ENCODE measurements at places on chromosomes 1 and 21.

DNA sequence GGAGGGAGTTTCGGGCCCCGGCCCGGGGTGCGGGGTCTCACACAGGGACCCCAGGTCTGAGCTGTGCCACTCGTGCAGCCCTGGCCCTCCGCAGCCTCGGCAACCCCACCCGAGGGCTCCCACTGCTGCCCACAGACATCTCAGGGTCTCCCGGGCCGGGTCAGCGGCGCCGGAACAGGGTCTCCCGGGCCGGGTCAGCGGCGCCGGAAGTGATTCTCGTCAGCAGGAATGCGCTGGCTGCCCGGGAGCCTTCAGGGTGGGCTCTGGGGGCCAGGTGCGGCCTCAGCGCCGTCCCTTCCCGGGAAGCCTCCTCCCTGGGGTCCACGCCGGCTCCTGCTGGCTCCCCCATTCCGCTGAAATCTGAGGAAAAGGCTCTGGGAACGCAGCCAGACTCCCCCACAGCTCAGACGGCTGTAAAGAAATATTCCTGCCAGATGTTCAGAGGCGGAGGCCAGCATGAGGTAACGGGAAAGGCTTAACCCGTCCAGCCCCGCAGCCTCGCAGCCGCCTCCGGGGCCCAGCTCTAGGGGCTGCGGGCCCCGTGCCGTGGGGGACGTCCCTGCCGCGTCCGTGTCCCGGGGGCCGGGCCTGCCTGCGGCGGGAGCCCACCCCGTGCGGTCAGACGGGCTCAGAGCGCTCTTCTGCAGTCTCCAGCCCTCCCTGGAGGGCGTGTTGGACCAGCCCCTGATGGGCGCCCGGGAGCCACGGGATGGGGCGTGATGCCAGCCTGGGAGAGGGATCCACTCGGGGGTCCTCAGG is 8.7 kb upstream of the COL6A1 start:
- peak; percentile 85 for DNase-seq

DNA sequence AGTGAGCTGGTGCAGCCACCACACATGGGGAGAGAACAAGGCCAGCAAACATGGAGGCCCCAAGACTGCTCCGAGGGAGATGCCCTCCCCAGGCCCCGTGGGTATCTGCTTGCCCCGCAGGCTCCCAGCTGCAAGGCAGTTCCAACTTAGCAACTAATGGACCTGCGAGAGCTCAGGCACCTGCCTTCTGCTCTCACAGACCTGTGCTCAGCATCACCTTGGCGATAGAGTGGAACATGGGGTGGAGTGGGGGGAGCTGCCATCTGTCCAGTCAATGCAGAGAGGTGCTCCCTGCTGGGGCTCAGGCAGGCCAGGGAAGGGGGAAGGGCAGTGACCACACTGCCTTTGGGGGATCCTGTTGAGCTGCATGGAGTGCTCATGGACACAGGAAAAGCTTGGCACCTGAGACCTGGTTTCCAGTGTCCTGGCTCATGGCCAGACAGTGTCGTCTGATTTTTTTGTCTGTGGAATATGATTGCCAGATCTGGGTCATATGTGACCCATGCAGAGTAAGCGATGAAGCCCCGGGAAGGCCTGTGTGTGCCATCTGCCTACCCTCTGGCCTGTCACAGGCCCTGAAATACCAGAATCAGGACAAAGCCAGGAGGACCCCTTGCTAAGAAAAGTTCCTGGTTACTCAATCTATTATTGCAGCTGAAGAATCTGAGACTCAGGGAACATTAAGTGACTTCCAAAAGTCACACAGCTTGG is 39.9 kb upstream of the TENT5C start:
- no peak for DNase-seq

DNA sequence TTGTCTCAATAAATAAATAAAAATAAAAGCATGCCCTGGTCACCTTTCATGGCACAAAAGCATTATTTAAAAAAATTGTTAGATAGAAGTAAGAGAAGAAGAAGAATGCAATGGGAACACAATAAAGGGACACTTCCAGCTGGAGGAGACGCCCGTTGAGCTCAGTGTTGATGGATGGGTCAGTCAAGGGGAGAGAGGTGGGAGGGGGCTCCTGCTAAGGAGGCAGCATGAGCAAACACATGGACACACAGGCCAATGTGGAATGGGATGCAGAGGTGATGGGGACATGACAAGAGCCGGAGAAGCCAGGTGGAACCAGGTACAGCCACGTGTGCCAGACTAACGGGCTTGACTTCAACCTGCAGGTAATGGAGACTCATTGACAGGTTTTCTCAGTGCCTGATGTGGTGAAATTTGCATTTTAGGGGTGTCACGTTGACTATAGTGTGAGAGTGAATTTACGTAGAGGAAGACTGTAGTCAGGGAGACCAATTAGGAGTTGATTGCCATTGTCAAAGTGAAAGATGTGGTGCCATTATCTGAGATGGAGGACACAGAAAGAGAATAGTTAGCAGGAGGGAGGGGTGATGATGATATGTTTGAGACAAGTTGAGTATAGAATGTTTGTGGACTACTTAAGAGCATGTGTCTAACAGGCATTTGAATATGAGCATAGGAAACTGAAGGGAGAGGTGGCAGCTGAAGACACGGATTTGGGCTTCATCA is 48.7 kb upstream of the ATP2B4 start:
- DNase-seq: no peak

GRCh38 chr1:50416150-50416527 is 7.1 kb downstream of the DMRTA2 start:
- no peak for DNase-seq

- no peak for DNase-seq
Observed at GRCh38 chr1:154091706-154092105, 63.2 kb downstream of the NUP210L start.

- DNase-seq: no peak
Observed at GRCh38 chr1:32636914-32637645, 13.3 kb downstream of the ZBTB8OS start.

DNA sequence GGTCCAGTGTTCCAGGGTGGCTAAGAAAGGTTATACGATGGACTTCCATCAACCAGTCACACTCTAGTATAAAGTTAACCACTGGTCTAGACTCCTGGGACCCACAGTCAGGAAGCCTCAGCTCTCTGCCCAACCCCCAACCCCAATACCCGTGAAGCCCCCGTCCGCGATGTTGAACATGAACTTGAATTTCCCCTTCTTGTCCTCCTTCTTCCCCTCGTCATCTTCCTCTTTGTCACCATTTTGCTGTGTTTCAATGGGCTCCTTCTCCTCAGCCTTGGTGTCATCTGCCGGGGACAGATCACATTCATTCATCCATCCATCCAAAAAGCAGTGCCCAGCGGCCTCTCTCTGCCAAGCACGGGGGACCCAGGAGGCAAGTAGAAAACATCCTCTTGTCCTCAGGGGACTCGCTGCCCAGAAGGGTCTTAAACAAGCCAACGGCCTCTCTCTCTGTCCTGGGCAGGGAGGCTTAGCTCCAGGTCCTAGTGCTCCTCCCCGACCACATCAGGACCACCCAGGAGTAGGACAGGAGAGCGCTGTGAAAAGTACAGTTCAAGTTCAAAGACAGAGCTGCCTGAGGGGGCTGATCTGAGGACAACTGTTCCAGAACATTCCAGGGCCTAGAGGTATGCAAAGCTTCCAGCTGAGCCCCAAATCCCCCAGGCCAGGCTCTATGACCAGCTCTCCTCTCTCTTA is 66.5 kb downstream of the KCNAB2 start:
- peak; percentile 62 for DNase-seq

DNA sequence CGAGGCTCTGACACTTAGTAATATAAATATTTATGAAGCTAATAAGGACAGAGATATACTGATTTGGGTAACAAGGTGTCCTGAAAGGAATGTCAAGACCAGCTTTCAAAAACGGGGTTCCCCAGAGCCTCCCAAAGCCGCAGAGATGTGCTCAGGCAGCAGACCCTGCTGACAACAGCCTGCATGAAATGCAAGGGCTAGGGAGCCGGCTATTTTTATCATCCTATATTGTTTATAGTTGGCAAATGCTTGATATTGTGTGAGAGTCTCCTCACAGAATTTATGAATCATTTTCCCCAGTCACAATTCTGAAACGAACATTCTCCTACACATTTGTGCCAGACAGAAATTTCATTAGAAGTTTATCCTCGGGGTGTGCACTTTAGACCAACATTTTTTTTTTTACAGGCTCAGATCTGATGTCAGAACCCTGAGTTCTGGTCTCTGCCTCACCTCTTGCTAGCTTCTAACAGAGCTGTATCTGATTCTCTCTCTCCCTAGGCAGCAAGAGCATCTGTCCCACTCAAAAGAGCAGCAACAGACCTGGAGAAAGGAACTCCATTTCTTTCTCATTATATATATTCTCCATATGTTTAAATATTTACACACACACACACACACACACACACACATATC is 302.3 kb upstream of the PLD5 start:
- no peak for DNase-seq

DNA sequence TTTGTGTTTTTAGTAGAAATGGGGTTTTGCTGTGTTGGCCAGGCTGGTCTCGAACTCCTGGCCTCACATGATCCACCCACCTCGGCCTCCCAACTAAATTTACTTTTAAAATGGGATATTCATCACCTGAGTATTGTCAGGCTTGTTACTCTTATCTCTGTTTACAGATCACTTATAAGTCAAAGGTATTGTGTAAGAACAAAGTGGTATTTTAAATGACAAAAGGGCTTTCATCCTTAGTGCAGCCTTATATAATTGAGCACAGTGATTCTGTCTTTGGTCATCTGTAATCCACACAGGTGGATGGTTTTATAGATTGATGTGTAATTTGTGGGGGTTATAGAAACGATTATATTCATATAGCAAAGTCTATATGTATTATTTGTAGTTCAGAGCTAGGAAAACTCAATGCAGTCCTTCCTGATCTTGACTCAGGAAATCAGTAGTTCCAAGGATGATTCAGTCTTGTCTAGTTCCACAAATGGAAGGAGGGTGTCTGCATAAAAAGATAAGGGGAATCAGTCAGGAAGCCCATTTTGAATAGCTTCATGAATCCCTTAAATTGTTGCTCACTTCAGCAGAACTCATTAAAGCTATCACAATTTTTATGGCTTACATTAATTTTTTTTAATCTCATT is 34.6 kb downstream of the STXBP3 start:
- no peak for DNase-seq

- no peak for DNase-seq
Observed at GRCh38 chr1:232529747-232530146, 100.2 kb downstream of the SIPA1L2 start.

GRCh38 chr1:156601892-156602291 is 613 bp upstream of the GPATCH4 start:
- no peak for DNase-seq

- no peak for DNase-seq
Observed at GRCh38 chr1:222257027-222257426, 290.9 kb downstream of the HHIPL2 start.

DNA sequence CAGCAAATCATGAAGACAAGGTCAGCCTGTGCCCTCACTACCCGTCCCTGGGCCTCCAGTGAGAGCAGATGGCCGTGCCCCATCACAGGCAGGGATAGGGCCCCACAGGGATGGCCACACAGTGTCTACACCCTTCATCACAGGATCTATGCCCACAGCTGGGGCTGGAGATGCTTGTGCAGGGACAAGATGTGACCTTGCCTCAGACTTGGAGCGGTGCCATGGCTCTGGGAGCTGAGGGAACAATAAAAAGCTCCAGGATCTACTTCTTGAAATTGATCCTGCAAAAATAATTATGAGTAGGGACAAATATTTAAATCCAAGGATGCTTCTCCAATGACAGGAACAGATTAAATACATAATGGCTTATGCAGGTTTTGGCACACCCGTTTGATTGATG is 25.4 kb upstream of the TCEA3 start:
- DNase-seq: peak; percentile 44

DNA sequence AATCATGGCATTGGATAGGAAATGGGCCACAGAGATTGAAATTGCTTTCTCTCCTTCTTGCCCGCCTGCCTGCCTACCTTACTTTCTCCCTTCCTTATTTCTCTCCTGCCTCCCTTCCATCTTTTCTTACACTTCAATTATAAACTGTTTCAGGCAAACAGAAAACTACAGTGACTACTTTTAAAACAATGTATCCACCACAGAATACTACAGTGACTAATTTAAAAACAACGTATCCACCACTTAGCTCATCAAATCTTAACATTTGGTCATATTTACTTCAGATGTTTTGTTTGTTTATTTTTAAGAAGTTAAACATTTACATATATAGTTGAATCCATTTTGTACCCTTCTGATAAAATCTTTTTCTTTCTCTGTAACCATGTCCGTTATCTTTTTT is 54.4 kb downstream of the SNRPE start:
- no peak for DNase-seq

DNA sequence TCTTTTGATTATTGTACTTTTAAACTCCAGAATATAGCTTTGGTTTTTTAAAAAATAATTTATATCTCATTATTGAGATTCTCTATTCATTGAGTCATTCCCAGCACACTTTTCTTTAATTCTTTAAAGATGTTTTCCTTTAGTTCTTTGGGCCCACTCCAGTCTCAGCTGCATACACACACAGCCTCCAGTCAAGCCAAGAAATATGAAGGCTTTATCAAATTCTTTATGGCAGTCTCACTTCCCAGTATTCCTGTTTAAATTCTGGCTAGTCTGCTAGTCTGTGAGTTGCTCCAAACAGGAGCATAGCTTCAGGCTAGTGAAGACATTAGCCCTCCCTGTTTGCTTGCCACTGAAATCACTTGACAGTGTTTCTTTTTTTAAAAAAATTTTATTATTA is 61.2 kb downstream of the CRP start:
- DNase-seq: no peak

DNA sequence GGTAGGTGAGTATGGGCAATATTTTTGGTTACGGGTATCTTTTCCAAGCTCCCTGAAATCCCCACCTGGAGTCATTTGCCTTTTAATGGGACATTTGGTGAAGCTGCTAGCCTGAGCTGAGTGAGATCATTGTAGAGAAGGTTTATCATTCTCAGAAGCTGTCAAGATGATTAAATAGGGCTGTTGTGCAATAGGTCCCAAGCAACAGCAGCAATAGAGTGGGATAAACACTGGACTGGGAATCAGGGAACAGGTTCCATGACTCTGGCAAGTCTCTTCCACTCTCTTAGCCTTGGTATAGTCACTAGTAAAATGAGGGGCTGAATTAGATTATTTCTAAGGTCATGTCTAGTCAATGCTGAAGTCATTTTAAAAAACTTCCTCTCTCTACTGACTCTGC is 30.3 kb upstream of the FAM78B start:
- no peak for DNase-seq

- no peak for DNase-seq
Observed at GRCh38 chr1:113530021-113530420, 139.7 kb downstream of the MAGI3 start.

GRCh38 chr1:106225403-106225802 is 831.1 kb upstream of the PRMT6 start:
- no peak for DNase-seq

GRCh38 chr1:220368352-220369265 is 96.4 kb upstream of the RAB3GAP2 start:
- DNase-seq: no peak

DNA sequence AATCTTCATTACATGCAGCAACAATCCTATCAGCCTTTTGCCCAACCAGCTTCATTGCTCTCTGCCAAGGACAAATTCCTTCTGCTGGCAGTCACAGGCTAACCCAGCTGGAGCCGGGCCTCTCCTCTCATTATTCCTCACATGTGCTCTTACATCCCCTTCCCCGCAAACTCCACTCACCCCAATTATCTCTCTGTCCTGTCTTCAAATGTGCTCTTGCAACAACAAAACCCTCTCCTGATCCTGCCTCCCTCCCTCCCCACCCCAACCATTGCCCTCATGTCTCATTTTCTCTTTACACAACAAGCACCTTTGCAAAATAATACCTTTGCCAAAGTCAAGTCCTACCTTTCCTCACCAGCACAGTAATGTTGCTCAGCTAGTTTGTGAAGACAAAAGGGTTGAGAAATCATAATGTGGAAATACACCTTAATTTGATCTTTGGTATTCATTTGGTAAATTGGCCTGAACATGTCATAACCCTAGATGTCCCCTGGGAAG is 36.0 kb upstream of the DHCR24 start:
- no peak for DNase-seq

- DNase-seq: no peak
Observed at GRCh38 chr21:37783016-37783415, 133.2 kb downstream of the KCNJ6 start.
